ENCODE measurements at places on chromosomes 2 and 18.

DNA sequence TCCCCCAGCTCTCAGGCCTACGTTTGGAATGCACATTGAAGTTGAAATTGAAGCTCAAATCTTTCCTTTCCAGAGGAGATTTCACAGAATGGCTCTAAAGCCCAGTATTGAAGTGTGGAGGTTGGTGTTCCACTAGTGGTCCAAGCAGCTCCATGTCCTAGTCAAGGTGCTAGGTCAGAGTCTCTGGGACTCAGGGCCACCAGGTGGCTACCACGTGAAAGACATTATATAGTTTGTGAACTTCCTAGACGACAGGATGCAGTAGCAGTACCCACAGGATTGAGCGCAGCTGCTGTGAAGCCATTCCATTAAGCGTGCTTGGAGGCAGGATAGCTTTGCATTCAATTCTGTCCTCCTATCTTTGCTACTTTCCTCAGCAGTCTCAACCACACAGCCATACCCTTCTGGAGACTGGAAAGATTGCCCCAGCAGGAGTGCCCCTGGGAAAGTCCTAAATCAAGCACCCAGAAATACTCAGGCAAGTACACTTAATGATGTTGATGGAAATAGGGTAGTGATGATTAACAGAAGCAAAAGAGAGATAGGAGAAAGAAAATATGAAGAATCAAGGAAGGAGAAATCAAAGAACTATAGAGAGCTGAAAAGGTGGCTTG is 4.7 kb upstream of the TGFA start:
- no peak for DNase-seq

- no peak for DNase-seq
Observed at GRCh38 chr2:192123847-192124246, 70.9 kb downstream of the TMEFF2 start.

DNA sequence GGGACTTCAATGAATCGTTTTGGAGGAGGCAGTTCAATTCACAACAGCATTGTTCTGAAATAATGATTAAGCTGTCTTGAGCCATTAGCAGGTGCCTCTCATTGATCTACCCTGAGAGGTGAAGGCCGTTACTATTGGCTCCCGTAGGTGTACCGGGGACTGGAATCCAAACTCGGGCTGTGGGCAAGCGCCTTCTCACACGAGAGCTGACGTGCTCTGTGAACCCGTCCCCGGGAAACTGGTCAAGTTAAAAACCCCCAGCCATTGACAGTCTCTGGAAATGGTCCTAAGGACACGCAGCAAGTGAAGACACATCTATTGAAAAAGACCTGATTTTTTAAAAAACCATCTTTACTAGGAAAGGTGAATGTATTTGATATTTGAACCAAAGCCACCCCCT is 8.1 kb upstream of the NFATC1 start:
- no peak for DNase-seq

DNA sequence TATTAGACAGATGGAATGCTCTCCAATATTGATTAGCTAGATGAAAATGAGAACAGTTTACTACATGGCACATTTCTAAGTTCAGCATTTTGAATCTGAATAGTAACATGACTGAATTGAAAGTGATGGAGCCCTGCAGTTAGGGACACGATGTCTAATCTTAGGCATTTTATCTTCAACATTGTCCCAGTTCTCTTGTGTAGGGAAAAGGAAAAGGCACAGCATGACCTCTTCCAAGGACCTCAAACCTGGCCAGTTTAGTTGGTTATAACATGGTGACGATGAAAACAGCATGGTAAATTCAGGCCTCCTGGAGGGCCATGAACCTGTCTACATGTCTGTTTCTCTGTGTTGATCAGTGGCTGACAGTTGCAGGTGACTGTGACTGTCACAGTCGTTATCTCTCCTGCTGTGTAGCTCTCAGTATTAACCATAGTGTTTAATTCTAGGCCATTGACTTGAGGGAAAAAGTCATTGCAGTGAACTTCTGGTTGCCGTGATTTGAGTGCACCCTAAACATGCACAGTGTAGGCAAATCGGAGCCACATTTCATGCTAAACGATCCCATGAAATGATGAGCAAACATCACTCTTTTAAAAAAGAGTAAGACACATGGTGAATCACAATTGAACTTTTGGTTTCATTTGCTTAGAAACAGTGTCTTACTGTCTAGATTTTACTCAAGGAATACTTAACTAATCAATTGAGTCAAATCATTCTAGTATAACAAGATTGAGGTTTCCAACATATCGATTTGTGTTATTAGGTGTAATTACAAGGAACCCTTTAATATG is 129.7 kb downstream of the PHLPP1 start:
- no peak for DNase-seq

GRCh38 chr2:127161176-127162136 is 54.5 kb upstream of the BIN1 start:
- DNase-seq, result no peak

DNA sequence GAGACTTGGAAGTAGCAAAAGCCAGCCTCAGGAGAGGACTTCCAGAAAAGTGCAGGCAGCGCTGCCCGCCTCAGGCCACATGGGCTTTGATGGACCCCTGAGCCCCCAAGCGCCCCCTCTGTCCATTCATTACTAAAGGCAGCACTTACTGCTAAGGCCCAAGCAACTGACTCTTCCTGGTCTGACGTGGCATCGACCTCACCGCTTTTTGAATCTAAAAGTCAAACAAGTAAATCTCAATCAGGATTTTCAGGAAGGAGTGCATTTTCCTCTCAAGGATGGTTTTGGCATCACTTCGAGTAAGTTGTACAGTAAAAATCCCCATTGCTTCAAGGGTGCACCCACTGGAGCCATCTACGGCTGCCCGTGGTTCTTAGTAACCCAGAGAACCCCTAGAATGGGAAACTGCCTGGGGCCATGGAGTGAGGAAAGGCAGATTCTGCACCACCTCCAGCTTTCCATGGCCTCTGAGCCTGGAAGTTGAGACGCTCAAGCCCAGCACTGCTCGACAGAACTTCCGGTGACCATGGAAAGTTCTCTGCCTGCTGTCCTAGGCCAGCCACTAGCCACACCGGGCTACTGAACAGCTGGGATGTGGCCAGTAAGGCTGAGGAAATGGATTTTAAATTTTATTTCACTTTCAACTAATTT is 7.0 kb downstream of the HJURP start:
- DNase-seq, result no peak

GRCh38 chr2:240259201-240259923 is 118.9 kb upstream of the OTOS start:
- no peak for DNase-seq

DNA sequence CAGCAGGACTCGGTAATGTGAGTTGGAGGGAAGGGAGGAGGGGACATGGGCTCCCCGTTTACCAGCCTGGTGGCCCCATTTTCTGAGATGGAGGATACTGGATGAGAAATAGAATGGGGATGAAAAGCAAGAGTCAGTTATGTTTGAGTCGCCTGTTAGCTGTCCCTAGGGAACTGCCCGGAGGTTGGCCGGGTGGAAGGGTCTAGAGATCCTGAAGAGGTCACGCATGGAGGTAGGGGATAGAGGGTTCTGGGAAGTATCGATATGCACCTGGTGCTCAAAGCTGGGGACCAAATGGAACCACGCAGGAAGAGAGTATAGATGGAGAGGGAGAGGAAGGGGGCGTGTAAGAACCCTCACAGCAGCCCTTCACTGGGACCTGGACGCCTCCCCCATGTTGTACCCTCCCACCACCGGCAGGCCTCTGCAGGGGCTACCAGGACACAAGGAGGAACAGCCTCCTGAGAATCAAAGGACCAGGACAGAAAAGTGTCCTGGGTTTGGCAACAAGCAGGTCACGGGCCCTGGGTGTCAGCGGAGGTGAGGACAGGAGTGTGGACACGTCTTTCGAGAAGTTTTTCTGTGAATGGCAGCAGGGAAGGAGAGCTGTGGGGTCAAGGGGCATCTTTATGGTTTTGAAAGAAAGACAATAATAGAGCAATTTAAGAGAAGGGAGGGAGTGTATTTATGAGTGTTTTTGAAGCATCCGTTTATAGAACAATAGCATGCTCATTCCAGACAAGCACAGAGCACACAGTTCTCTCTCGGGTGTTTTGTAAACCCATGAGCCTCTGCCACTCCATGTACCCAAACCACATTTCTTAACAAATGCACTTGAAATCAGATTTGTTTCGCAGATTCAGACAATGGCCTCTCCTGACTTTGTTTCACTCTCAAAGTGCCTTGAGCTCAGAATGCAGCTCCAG is 132.2 kb downstream of the SMAD7 start:
- DNase-seq, result no peak

DNA sequence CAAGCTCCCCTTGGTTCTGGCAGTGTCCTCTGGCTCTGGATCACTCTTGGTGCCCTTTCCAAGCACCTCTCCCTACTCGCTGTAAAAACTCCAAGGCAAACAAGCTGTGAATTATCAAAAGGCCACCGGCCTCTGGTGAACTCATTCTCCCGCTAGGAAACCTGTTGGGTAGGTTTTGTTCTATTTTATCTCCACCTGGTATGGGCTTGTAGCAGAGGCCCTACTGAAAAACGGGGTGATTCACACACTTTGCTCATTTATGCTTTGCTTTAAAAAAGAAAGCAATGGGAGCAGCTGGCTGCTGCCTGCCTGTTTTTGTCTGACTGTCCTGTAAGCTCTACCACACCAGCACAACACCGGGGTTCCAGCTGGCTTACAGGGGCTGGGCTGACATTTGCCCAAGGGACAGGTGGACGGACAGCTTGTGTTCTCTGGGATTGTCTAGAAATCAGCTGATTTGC is 56.8 kb downstream of the SH3BP4 start:
- no peak for DNase-seq

DNA sequence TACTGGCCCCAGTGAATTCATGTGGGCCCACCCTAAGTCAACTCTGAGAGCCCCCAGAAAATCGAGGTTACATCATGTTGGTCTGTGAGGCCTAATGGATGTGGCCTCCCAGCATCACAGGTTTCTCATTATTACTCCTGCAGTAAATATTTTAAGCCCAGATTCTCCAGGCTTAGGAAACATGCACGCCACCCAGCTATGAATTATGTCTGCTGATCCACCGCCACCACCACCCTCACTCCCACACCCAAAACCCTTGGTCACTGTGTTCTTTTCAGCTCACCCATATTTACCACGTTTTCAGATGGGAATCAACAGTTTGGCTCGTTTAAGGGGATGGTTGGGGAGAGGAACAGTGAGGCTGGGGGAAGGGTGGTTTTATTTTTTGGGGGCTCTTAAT is 128.6 kb downstream of the NCK2 start:
- DNase-seq, result no peak

DNA sequence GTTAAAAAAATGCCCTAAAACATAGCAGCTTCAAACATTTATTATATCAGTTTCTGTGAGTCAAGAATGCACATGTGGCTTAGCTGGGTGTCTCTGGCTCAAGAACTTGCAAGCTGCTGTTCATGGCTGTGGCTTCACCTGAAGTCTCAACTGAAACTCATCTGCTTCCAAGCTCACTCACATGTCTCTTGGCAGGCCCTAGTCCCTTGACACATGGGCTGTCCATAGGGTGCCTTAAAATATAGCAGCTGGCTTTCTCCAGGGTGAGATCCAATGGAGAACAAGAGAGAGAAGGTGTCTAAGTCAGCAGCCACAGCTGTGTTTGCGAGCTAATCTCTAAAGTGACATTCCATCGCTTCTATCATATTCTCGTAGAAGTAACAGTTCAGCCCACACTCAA is 152.8 kb downstream of the DSEL start:
- DNase-seq, result no peak

DNA sequence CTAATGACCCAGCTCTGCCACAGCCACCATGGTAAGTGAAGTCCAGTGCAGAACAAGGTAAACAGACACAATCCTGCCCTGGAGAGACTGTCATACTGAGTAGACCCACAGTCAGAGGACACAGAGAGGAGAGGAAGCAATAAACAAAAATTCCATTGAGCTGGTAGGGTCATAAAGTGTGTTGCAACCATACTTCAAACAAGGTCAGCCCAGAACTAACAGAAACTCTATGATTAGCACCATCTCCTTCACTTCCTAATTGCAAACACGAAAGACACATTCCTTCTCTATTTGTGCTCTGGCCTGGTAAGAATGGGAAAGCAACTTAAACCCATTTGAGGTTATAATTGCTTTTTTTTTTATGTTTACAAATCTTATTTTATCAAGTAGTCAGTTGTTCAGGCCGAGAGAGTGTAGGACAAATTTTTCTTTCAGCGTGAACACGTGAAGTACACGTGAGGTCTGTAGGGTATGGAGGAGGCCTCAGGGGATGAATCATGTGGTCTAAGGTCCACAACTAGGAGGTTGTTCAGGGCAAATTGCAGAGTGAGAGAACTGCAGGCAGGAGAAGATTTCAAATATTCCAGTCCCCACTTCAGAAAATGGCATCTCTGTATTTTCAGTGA is 71.4 kb upstream of the GLS start:
- DNase-seq, result no peak

DNA sequence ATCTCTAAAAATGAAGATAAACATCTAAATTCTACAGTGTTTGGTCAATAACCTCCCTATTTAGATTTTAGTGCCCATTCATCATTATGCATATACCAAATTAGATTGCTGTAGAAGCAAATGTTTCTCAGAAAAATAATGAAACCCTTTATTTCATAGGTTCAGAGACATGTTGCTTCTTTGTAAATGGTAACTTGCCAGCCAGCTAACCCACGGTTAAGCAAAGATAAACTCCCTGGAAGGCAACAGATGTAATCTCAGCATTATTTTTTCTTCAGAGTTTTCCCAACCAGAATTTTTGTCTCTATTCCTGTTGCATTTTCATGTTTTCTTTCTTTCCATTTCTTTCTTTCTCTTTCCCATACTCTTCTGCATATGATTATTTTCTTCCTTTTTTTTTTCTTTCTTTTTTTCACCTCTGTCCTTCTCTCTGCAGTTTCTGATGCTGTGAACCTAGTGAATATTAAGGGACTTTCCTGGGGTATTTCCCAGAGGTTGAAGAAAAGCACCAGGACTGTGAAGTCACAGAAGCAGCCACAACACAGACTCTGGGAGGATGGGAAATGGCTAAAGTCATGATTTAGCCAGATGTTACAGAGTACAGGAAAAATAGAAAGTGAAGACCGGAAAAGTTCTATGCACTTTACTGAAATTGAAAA is 50.0 kb upstream of the DSG1 start:
- no peak for DNase-seq

- DNase-seq, result no peak
Observed at GRCh38 chr18:38456253-38456652, 890.7 kb upstream of the CELF4 start.

DNA sequence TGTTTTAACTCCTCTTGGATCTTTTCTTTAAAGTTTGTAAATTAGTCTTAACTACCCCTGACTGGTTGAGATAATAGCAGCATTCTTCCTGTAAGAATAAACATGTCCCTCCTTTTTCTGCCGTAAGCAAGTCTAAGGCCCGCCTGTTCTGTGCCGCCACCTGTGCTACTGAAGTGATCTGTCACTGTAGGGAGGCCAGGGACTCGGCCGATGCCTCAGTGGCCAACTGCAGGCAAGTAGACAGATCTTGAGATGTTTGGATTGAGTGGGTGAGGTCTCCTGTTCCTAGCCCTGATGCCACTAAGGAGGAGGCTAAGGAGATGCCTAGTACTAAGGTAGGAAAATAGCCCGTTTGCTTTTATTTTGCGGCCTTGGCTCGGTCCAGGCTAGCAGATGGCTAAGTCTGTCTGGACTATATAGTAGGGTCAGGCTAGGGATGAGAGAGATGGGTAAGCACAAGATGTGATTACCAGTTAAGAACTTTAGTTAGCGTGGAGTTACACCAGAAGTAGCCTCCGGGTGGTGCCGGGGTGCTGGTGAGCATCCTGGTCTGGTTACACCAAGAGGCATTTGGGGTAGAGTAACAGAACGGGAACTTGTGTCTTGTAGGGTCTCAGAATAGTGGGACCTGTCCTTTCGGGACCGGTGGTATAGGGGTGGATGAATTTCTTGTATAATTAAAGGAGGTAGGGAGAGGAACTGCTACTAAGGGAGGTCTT is 584.2 kb downstream of the SUCLG1 start:
- no peak for DNase-seq

GRCh38 chr2:2731101-2731815 is 400.2 kb upstream of the MYT1L start:
- DNase-seq, result no peak

Data from activated T-helper 1 cell treated with anti-CD3 and anti-CD28 coated beads, Interleukin-2, amount 50 U/mL, for 16 hours (primary cell).